Hypothalamus (tissue), 51 donors: ENCODE measurements at places on chromosomes 16 and 17.

GRCh38 chr17:81302861-81303333, 7.8 kb upstream of the SLC38A10 start:
- no peak for DNase-seq

GRCh38 chr17:57747221-57748017, 2.3 kb upstream of the CCDC182 start:
- DNase-seq, result peak; percentile 54

GRCh38 chr17:76623271-76624146, 20.0 kb downstream of the ST6GALNAC1 start:
- no peak for DNase-seq

GRCh38 chr16:31036691-31037090, 3.3 kb downstream of the STX4 start:
- DNase-seq, result no peak

DNA sequence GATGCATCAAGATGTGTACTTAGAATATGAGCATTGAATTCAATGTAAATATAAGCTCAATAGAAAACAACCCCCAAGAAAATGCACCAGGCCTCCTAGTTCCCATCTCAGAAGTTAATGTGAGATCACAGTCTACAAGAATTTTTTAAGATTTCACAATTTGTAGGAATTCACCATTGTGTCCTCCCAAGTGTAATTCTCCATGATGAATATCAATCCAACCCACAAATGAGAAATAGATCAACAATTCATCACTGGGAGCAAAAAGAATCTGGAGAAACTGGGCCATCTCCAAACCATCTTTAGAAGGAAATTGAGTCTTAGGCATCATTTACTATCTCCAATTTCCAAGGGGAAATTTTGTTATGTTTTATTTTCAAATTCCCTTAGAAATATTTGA, 310.5 kb upstream of the GOT2 start:
- DNase-seq, result no peak

GRCh38 chr17:4073983-4074830, 68.6 kb downstream of the ZZEF1 start:
- DNase-seq, result peak; percentile 3

GRCh38 chr17:17595755-17596154, 4.2 kb upstream of the PEMT start:
- no peak for DNase-seq

DNA sequence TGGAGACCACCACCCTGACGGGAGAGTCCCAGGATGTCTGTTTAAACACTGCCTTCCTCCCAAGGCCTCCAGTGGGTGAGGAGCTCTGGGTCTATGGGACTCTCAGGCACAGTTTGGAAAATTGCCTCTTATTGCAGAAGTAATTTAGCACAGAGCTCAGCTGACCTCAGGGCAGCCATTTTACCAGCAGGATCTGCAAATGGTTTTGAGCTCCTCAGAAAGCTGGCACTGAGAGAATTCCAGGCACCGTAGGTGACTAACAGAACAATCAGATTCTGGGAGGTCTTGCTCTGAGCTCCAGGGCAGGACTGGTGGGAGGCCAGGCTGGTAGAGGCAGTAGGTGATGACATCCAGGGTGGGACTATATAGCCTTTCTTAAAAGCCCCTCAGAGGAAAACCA, 17.3 kb upstream of the C16orf74 start:
- no peak for DNase-seq

DNA sequence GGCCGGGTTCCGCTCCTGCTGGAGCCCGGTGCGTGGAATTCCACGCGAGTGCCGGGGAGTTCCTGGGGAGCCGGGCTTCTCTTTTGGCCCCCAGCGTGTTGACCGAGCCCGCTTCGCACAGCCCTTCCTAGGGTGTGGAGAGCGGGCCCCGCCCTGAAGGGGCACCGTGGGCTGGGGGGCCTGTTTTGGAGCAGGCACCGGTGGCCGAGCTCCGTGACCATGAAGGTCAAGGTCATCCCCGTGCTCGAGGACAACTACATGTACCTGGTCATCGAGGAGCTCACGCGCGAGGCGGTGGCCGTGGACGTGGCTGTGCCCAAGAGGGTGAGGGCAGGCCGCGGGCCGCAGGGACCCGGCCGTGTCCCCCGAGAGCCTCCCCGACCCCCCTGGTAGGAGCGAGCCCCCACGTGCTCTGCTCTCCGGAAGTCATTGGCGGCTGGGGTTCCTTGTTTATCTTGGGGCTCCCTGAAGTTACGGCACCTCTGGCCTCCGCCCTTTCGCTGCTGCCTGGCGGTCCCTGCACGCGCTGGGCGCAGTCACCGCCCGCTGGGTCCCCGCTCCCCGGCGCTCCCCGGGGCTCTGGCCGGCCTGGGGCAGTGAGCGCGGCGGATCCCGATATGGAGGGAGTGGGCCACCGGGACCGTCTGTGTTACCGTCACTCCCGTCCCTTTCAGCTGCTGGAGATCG, 528 bp downstream of the HAGHL start:
- DNase-seq, result no peak

DNA sequence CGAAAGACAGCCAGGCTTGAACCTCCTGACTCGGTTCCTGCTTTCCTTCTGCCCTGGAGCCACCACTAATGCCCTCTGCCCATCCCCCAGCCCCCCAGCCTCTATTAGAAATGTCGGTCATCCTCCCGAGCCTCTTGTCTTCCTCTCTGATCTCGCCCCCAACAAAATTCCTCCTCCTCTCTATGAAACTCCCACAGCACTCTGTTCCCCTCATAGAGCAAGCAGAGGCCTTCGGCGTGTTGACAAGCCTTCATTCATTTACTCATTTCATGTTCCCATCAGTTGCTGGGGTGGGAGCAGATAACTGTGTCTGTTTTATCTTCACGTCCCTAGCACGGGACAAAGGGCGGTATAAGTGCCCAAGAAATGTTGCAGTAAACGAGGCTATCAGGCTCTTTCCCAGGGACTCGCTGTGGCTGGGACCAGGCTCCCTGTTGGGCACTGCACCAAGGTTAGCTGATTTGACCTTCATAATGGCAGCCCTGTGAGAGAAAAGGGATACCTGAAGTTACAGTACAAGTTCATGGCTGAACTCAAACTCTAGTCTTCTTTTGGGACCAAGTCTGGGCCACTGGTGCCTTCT, 7.8 kb downstream of the FBXL19 start:
- DNase-seq, result no peak

- no peak for DNase-seq
These were observed 538.2 kb downstream of the MAF start for GRCh38 chr16:79062336-79062735.

DNA sequence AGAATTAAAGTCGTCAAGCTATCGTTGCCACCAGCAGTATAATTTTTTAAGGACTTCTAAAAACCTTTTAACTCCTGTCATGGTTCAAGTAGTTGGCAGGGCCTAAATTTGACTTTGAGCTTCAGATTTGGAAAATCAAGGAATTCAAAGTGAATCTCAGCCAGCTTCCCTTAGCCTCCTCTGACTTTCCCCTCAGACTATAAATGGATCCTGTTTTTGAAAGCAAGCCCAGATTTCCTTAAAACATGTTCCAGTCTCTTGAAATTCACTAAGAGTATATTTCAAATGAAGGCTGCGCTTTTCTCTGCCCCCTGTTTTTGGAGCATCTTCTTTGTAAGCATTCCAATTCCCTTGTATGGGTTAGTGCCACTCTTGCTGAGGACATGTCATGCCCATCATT, 101.8 kb upstream of the CDH8 start:
- DNase-seq, result no peak

GRCh38 chr17:75773808-75774470, 8.9 kb upstream of the GALK1 start:
- no peak for DNase-seq

DNA sequence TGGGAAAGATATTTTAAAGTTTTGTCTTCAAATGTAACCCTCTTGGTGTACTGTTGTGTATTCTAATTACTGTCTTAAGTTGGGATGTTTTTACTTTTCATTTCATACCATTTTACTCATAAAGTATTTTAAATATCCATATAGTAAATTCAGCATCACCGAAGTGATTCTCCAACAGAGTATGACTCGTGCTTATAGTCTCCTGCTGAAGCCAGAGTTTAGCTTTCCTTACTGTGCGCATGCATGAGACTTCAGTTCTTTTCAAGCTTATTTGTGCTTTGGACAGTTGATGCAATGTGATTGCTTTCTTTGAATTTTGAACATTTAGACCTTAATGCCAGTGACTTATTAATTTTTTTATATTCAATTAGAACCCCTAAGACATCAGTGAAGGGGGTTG, 7.4 kb upstream of the VPS35L start:
- DNase-seq, result no peak

DNA sequence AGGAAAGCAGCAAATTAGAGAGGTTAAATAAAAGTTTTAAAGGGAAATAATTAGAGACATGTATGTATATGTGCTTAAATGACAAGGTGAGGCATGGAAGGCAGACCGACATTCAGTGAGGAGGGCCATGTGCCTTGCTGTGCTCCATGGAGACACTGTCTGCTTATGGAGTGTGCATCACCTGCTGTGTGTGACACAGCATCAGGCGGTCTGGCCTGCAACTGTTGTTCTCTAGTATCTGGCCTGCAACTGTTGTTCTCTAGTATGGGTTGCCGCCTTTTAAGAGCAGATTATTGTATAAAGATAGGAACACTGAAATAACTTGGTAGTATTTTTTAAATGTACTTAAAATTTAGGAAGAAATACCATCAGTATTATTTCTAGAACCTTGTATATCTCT, 225.1 kb downstream of the LGALS9B start:
- no peak for DNase-seq

DNA sequence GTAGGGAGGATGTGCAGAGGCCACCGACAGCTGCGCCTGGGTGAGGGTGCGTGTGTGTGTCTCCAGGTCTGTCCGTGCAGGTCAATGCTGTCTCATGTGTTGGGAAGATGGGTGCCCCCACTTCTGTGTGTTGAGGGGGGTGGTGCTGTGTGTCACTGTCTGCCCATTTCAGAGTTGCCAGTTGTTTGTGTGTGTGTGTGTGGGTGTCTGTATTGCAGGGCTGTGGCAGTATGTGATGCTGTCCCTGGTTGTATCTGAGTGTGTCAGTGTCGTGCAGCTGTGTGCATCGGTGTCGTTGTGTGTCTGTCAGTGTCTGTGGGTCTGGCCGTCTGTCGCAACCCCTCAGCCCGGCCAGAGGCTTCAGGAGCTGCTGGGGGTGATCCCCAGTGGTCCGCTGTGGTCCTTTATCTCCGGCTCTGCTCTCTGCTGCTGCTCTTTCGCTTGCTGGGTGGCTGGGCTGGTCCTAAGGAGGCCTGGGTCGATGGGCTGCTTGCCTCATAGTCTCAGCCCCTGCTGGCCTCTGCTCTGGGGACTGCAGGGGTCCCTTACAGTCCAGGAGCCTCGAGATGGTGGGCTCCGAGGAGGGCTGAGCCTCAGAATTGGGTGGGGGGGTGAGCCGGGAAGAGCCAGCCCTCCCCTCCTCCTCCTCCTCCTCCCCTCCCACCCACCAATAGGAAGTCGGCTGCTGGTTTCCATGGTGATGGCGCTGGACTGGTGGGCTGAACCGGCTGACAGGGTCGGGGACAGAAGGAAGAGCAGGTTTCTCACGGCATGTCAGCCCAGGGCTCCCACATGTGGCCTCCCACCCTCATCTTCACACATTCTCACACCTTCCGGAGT, at the start of gene TSPOAP1:
TSS of gene TSPOAP1 (minus strand) at position 601 of the 840 bp plus-strand sequence. CDS start 875 bp downstream, outside the sequence.
- peak; percentile 48 for DNase-seq

GRCh38 chr17:20282526-20283308, 184.6 kb downstream of the LGALS9B start:
- no peak for DNase-seq

DNA sequence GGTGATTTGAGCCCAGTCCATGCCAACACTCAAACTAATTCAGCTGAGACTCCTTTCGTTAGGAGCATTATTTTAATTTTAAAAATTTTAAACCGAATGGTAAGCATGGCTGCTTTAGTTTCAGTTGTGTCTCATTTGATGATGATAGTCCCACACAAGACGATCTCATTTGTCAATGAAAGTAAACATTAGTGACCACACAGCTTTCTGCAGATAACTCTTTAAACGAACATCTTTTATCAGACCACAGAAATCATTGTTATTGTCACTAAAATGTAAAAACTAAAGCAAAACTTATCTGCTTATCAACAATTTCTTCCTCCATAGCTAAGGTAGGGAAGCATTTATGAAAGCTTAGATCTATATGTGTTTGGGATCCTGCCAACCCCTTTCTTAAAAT, 382.2 kb downstream of the ZFHX3 start:
- DNase-seq, result no peak

DNA sequence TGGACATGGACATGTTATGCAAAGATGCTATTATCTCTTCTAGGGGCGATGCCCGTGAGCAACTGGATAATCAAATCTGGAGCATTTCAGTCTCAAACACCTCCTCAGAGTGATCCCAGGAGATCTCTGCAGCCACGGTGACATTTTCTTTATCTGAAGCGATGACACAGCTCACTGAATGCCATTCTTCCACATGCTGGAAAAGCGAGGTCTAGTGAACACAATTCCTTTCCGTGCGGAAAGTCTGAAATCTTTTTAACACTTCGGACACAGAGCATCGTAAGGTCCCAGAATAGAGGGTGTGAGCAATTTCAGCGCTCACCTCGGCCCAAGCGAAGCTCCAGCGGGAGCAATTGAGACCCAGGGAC, 531 bp upstream of the HASPIN start:
- DNase-seq, result no peak

- DNase-seq, result no peak
These were observed 15.5 kb upstream of the SPACA3 start for GRCh38 chr17:32976131-32976530.

DNA sequence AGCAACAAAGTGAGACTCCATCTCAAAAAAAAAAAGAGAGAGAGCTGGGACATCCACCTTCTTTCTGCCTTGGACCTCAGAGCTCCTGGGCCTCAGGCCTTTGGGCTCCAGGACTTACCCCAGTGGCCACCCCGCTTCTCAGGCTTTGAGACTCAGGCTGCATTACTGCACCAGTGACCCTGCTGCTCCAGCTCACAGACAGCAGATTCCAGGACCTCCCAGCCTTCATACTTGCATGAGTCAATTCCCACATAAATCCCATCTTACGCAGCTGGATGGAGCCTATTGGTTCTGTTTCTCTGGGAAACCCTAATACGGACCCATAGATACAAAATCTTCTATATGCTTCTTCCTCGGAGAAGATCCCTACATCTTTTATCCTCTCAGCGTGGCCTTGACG, 2.1 kb upstream of the CEP295NL start:
- DNase-seq, result no peak

DNA sequence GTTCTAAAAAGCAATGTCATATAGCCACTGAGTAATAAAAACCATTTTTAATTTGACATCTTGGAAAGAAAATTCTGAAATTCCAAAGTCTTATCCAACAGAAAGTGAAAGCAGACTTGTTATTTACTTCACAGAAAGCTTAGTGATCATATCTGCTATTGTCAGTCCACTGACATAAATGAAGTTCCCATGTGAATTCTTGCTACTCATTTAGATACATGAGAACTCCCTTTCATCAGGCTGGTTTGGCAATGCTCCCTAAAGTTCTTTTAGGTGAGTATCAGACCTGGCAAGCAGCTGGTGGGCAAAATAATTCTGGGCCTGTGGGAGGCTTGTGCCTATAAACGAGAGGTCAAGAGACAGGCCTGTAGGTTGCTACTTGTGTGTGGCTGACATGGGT, 23.4 kb downstream of the NME2 start:
- no peak for DNase-seq
